WTC11 (cell line): ENCODE measurements at places on chromosomes 3 and 15.

DNA sequence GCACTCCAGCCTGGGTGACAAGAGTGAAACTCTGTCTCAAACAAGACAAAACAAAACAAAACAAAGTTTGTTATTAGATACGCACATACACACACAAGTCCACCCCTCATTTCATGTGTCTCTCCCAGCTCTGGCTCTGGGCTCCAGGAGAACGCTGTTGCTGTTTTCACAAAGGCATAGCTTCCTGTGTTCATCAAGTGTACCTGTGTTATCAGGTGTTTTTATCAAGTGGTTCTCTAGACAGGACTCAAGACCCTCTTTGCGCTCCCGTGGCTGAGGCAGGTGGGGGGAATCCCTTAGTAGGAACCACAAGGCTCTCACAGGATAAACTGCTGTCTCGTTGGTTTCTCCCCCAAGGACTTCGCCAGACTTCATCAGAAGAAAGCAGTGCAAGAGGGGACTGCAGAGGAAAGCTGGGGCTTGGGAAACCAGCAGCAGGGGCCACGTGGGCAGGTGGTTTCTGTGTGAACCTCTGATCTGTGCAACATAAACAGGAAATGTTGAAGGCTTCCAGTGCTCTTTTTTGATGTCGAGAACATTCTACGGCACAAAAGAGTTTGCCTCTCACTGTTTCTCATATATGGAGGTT is 6.9 kb upstream of the PPP1R2 start:
- no peak for DNase-seq

GRCh38 chr15:85318732-85319076 is 61.7 kb upstream of the AKAP13 start:
- no peak for DNase-seq

DNA sequence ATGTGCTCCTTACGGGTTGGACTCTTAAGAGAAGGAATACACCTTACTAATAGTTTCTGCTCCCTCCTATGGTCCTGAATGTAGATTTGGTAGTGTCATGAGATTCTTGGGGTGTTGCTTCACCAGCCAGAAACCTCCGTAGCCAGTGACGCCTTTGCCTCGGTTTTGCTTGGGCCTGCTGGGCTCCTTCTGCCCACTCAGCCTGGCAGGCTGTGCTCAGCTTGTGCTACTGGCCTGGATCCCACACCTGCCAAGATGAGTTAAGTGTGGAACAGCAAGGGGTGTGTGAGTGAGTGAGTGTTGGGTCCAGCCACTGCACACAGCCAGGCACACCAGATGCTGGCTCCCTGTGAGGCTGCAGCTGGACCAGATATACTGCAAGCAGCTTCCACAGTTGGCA is 560.1 kb downstream of the NLGN1 start:
- DNase-seq: no peak

- no peak for DNase-seq
Measured at GRCh38 chr3:189143321-189143720, 28.4 kb upstream of the TPRG1 start.

DNA sequence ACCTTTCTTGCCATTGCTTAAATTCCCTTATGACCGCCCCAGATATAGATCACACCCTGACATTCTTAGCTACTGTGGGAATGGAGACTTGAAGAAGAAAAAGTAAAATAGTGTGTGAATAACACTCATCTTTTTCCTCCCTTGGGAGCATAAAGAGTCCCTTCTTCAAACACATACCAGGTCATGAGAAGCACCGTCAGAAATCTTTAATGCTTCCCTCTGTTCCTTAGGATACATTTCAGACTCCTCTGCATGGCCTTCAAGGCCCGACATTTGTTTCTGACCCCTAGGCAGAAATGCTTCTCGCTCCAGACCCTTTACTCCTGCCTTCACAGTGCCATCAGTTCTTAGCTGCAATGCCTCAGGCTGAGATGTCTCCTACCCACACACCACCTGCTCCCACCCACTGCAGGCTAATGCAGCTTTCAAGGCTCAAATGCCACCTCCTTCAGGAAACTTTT is 143.8 kb upstream of the IL12A start:
- DNase-seq: no peak

DNA sequence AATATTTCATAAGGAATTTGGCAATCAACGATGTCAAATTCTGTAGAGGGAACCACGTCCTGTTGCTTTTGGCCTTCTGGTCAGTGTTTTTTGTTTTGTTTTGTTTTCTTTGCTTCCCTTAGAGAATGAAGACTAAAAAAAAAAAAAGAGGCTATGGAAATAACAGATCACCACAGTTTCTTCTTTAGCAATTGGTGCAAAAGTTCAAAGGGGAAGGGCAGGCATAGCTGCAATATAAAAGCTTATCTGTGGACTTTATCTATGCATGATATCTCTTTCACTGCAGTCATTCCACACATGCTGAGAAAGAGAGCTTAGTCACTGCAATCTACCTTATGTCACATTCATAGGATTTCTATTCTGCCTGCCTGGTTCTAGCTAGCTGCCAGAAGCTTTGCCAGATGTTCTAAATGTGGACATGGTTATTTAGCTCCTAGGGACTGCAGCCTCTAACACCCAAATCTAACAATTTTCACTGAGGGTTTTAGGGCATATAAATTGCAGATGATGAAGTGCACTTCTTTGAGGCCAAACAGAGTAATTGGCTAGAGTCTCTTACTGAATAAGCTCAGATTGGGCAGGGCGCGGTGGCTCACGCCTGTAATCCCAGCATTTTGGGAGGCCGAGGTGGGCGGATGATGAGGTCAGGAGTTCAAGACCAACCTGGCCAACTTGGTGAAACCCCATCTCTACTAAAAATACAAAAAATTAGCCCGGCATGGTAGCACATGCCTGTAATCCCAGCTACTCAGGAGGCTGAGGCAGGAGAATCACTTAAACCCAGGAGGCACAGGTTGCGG is 637.2 kb downstream of the NTRK3 start:
- DNase-seq: no peak

DNA sequence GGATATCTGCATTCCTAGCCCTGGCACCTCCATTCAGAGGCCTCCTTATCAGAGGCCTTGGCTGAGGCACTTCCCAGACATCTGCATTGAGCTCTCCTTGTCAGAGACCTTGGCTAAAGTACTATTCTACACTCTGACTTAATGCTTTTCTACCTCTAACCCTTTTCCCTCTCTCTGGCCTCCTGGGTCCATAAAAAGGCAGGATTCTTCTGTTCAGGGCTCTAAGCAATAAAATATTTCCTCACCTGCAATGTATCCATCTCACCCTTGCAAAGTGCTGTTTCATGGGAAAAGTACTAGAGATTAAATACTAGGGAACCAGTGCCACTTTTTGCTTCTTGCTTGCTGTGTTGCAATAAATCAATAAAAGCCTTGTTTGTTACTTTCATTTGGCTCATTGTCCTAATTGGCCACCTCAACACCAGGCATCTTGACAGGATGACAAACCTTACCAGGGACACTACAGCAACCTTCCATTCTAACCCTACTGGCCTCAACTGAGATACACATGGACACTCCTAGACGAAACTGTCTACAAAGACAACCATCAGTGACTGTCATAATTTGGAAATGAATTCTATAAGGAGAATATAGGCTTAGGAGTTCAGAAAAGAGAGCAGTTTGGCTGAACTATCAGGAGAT is 106.5 kb upstream of the SETMAR start:
- DNase-seq: no peak

DNA sequence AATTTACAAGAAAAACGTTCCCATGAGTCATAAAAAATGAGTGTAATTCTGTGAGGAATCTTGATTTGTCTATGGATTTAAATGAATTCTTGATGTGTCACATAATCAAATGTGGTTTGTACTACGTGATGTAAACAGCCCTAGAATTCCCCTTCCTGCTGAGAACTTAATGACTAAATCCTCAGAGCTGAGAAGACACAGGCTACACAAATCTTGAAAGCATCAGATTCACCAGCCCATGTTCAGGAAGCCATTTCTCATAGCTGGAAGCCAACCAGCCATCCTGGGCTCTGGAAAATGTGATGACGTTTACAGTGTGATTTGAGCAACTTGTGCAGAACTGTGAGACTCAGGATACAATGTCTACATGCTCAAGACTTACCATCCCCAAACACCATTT is 193.7 kb upstream of the MME start:
- DNase-seq: no peak

- no peak for DNase-seq
Measured at GRCh38 chr3:118991775-118992174, 42.9 kb downstream of the IGSF11 start.
